Activated T-cell treated with anti-CD3 and anti-CD28 coated beads for 1 hour (primary cell): ENCODE measurements at places on chromosomes 4 and X.

DNA sequence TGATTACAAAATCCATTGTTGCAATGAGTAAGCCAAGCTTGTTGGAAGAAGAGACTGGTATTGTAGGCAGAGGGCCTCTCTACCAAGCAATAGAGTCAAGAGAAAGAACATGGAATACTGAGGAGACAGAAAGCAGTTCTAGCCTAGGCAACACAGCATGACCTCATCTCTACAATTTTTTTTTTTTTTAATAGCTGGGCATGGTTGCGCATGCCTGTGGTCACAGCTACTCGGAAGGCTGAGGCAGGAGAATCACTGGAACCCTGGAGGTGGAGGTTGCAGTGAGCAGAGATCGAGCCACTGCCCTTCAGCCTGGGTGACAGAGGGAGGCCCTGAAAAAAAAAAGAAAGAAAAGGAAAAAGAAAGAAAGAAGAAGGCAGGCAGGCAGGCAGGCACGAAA is 11.7 kb upstream of the ZBTB33 start:
- no peak for DNase-seq

- no peak for DNase-seq
These were observed 2.0 kb upstream of the LETM1 start for GRCh38 chr4:1857931-1858330.

DNA sequence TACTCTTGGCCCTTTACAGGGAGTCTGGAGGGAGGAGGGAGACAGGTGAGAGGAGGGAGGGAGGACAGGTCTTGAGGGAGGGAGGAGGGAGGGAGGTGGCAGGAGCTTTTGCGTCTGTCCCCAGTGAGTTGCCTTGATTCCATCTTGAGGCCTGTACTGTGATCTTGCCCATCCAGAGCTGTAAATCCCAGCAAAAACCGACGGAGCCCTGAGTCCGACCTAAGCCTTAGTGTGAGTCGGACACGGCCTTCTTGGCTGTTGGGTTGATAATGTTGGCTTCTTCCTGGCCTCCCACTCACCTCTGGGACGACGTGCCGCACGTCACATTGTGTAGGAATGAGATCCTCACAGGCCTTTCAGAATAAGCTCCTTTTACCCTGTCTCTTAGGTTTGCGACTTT is 72.5 kb downstream of the RGS12 start:
- DNase-seq = no peak

GRCh38 chrX:65689377-65689776 is 21.9 kb downstream of the MSN start:
- no peak for DNase-seq

GRCh38 chr4:126269106-126269505 is 954.4 kb downstream of the FAT4 start:
- no peak for DNase-seq

- DNase-seq = no peak
These were observed 114.2 kb downstream of the CDS1 start for GRCh38 chr4:84697159-84697558.

GRCh38 chrX:154074199-154074598 is 23.3 kb downstream of the MECP2 start:
- no peak for DNase-seq

DNA sequence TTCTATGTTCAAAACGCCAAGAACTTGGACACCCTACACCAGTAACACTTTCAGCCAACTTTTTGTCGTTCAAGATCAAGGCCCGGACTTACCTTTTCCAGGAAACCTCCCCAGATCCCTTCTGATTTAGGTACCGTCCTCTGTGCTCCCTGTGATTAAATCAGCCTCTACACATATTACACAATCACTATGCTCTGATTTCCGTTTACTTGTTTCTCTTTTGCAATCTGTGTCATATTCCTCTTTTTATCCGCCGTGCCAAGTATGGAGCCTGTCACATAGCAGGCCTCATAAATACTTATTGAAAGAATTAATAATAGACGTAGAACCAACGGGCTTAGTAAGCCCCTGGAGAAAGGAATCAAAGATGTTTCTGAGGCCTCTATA is 722 bp upstream of the TMEM33 start:
- DNase-seq = no peak

DNA sequence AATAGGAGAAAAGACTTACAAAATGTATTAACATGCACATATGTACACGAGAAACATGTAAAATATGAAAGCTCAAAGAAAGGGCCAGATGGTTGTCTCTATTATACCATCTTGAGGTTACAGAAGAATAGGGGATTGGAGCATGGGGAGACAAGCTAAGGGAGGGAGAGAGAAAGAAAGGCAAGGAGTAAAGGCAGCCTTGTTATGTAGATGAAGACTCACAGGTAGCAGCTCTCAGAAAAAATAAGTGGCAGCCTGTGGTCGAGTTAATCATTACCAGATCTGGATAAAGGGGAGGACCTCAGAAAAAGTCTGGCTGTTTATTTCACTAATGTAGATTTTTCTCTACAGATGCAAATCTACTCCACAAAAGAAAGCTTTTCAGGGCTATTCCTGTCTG is 26.6 kb upstream of the PPP1R2C start:
- DNase-seq = no peak

GRCh38 chr4:56859841-56860240 is 38.3 kb upstream of the SPINK2 start:
- no peak for DNase-seq

DNA sequence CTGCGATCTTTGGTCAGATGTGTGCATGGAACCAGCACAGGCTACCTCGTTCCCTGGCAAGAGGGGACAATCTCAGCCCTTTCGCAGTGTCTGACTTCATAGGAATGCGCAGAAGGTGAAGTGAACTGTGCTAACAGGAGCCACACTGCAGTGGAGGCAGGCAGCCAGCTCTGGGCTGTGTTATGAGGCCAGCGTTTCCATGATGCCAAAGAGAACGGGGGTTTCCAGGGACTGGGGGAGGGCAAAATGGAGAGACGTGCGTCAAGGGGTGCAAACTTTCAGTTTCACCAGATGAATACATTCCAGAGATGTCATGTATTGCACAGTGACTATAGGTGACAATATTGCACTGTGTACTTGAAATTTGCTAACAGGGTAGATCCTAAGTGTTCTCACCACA is 30.4 kb downstream of the CLDN34 start:
- DNase-seq = no peak

- no peak for DNase-seq
These were observed 374.2 kb downstream of the SH2D1A start for GRCh38 chrX:124720532-124720931.

DNA sequence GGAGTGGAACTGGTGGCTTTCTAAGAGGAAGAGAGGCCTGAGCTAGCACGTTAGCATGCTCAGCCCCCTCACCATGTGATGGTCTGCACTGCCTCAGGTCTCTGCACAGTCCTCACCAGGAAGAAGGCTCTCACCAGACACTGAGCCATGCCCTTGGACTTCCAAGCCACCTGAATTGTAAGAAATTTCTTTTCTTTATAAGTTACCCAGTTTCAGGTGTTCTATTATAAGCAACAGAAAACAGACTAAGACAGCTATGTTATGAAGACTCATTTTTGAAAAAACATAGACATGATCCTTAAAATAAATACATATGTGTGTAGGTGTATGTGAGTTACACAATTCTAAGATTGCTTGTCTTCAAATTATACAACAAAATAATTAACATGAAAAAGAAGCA is 74.7 kb downstream of the CEP44 start:
- DNase-seq = no peak

- no peak for DNase-seq
These were observed 92.9 kb downstream of the ATP10D start for GRCh38 chr4:47577779-47578553.

DNA sequence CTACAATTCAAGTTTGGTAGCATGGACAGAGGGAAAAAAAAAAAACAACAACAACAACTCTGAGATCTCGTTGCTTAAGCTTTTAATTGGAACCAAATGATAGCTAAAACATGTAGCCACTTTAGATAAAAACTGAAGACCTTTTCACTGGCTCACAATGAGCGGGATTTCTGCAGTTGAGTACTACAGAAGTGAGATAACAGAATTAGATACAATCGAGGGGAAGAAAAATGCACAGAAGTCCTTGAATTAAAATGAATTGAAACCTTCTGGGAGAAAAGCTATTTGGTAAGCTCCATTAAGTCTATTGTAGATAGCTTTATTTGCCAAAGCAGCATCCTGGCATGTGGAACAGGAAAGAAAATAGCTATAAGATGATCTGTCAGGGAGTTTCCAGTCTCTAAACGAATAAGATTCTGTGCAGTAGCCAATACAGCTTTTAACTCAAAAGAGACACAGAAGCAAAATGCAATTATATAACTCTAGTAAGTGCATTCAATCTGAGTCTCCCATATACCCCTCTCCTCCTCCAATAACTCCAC is 248.5 kb downstream of the ENOX2 start:
- DNase-seq = no peak

GRCh38 chr4:149102765-149103164 is 660.6 kb upstream of the NR3C2 start:
- no peak for DNase-seq

GRCh38 chr4:109238746-109239145 is 63.7 kb downstream of the COL25A1 start:
- no peak for DNase-seq

- no peak for DNase-seq
These were observed 20.3 kb upstream of the PAPSS1 start for GRCh38 chr4:107740381-107740780.

- DNase-seq = no peak
These were observed 112.5 kb upstream of the ATP6AP2 start for GRCh38 chrX:40468033-40468846.

- no peak for DNase-seq
These were observed 859.3 kb downstream of the RPA4 start for GRCh38 chrX:97743014-97743413.

DNA sequence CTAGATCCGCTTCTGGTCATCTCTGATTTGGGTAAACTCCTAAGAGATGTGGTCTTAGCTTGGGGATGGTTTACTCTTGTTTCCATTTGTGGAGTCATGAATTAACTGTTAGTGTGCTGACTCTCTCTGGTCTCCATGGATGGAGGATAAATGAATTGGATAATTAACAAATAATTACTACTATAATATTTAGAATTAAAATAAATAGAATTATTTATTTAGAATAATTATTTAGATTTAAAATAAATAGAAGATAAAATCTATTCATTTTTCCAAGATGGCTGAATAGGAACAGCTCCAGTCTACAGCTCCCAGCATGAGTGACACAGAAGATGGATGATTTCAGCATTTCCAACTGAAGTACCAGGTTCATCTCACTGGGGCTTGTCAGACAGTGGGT is 1587.4 kb upstream of the AGA start:
- DNase-seq = no peak

GRCh38 chr4:184536065-184536880 is 61.9 kb upstream of the IRF2 start:
- no peak for DNase-seq

DNA sequence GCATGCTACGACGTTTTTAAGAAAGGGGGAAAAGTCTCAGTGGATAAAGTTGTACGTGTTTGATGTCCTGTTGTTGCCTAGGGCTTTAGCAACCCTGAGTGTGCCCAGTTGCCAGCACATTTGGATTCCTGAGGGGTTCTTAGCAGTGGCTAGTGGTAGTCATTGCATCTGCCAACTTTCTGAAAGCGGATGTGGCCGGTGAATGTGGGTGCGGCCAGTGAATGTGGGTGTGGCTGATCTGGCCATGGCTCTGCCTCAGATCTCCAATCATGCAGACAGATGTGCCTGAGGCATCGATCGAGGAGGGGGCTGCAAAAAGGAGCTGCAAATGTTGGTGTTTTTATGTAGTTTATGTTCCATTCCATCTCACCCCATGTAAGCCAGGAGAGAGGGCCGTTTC is 41.5 kb upstream of the FAT1 start:
- no peak for DNase-seq

GRCh38 chr4:77196866-77197265 is 39.9 kb downstream of the CCNG2 start:
- no peak for DNase-seq

DNA sequence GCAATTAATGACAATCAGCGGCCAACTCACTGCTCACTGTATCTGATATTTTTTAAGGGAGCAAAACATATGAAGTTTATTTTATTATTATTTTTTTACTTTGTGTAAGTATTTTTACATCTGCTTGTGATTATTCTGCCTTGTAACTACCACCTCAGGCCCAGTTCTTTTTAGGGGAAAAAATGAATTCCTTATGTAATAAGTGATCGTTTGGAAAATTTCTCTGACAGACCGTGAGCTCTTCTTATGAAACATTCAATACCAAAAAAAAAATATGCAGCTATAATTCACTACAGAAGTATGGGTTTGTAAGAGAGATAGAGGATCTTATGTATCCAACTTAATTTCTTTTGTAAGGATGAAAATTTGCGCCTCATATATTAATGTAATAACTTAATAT is 33.5 kb upstream of the STOX2 start:
- no peak for DNase-seq

- no peak for DNase-seq
These were observed 287.9 kb downstream of the CXXC4 start for GRCh38 chr4:104206784-104207183.

- DNase-seq = no peak
These were observed 10.5 kb upstream of the INPP4B start for GRCh38 chr4:142856576-142856975.

GRCh38 chr4:108213723-108214122 is 45.0 kb upstream of the LEF1 start:
- DNase-seq = no peak

DNA sequence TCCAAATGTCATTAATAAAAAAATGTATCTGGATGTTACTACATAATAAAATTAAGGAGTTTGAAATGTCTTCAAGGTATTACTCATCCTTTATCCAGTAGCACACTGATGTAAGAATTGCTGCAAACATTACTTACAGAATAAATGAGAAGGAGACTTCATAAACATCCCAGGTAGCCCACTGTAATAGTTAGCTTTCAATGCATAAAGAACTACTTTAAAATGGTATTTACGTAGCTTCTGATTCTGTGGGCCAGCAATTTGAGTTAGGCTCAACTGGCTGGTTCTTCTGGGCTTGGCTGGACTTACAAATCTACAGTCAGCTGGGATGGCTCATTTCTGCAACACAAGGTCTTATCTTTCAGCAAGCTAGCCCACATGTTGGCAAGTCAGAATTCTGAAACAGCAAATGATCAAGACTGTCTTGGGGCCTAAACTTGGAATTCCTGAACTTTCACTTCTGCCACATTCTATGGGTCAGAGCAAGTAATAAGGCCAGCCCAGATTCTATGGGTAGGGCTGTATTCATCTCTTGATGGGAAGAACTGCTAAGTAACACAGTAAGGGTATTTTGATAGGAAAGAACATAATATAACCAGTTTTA is 522.5 kb downstream of the IQCM start:
- no peak for DNase-seq

DNA sequence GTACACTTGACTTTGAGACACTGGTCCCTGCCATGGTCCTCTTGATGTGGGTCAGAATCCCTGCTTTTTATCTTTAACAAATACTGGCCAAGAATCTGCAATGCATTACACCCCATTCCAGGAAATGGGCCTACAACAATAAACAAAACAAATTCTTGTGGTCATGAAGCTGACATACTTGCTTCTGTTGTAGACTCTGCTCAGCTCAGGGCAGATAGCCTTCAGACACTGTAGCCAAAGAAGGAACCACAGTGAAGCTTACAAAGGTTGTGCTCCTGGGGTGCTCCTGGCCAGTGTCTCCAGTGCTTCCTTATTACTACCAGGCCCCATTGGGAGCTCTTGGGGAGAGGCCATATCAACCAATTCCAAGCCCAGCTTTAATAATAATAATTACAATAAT is 21.8 kb downstream of the KIAA1210 start:
- no peak for DNase-seq
